ENCODE measurements at places on chromosomes 5 and 9.
A peak's percentile ranks its signal among the peaks of the same experiment; 100 is the strongest.

DNA sequence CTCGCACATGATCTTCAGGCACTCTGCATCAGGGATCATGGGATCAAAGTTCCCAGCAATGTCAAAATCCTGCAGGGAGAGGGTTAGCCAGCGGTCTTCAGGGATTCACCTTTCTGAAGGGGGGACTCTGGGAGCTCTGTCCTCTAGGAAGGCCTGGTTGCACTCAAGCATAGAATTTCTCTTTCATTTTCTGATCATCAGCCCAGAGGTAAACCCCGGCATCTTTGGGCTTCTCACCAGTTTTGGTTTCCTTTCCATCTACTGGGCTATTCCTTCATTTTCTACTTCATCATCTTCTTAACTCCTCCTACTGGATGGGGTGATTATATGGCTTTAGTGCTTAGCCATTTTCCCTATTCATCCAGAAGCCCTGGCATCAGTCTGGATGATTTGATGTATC, 4.6 kb upstream of the DND1 start:
- no peak for DNase-seq

- no peak for DNase-seq
Observed at GRCh38 chr5:163867738-163868137, 362.3 kb downstream of the MAT2B start.

DNA sequence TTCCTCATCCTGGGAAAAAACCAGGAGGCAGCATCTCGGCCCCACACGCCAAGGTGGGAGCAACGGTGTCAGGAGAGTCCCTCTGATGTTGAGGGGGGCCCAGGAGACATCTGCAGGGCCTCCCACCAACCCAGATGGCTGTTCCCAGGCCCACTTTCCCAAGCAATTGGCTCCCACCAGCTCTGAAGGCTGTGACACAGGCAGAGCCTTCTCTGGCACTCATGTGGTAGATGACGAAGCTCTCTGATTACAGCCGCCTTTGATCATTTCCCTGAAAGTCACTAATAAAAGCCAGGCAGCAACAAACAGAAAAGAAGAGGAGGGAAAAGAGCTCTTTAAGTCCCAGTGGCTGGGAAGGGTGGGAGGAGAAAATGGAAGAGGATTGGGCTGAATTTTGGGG, 226.5 kb downstream of the CDK5RAP2 start:
- no peak for DNase-seq

DNA sequence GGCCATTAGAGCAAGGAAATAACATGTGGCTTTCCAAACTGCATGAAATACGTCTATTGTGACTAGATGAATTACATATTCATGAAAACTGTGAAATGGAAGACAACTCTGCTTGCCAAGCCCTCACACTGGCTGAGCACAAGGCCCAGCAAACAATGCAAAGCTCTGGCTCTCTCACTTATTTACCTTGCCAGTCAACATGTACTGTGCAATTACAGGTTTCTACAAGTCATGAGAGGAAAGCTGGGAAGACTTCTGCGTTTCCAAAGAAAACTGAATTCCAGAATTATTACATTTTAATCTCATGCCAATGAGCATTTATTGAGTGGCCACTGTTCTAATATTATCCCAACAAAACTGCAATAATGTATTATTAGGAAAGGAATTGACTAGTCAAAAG, 12.1 kb upstream of the C5orf63 start:
- no peak for DNase-seq

DNA sequence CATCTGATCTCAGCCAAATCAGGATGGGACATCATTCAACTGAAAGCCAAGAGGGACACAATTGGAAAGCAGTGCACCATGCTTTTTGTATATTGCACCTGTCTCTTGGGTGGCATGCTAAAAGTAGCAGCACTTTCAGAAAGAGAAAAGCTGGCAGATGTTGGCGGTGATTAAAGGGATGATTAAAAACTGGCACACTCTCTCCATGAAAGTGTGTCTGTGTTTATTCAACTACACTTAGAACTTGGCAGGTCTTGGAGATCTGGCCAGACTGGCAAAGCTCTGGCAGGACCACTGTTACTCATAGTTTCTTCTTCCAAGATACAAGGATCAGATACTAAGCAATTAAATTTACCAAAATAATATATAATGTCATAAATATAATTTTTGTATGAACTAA, 112.9 kb upstream of the ELAVL2 start:
- no peak for DNase-seq

GRCh38 chr9:127971357-127972235, 9.2 kb downstream of the EEIG1 start:
- no peak for DNase-seq

DNA sequence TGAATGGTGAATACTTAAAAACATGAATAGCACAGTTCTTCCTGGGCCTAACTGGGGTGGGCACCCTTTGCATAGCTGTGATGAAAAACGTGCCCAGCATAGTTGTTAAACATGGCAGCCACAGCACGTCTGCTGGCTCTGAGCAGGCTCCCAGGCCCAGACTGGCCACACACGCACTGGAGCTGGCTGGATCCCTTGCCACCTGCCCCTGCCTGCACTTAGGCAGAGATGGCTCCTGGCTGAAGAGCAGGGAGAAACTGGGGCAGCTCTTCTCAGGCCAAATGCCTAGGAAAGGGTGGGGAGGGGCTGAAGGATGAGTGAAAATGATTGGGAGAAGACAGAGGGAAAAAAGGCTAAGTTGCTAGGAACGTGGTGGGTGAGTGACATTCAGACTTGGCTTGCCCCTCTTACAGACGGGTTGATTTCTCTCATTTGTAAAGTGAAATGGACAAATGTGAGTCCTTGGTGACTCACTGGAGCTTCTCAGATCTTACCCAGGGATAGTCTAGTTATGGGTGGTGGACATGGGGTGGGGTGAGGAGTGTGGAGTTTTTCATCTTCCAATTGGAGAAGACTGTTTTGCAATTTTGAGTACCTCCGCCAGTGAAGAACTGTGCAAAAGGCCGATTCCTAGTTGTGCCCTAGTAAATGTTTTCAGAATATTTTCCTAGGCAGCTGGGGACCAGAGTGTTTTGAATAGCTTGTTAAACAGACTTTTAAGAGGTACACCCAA, 42.4 kb downstream of the TRIO start:
- no peak for DNase-seq

DNA sequence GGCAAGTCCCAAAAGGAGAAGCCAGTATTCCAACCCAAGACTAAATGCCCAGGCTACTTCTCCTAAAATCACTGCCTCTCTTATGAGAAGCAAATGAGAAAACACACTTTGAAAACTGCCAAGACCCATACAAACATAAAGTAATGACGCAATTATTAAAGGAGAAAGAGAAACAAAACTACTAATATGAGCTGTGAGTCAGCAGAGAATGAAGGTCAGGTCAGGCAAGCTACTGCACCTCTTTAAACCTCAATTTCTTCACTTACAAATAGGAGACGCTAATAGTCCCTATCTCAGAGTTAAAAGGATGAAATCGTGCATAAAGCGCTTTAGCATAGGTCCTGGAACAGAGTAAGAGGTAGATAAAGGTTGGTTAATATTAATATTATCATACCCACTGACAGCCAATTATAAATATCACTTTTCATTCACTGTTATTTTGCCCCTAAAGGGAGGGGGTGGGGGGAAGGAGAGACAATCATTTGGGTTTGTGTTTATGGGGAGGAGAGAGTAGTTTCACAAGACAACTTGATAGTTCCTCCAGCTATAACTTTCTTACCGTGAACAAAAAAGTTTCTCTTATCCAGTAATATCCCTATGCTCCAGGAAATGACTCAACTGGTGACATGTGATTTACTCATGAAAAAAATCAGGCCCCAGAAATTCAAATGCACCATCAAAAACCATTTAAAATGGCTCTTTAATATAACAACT, 3.6 kb downstream of the PSMB7 start:
- DNase-seq: no peak

DNA sequence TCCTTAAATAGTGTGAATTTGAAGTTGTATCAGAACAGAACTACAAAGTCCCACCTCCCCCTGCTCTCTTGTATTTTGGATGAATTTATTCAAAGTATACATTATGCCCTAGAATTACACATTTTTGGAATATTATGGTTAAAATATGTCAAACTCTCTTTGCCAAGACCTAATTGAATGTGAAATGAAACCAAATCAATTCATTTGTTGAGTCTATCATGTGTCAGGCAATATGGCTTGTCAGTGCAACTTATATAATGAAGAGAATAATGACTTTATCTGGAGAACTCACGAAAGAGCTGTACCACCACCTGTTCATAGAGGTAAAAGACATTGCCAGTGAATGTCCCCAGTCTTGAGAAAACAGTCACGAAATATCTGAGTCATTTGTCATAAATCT, 106.8 kb downstream of the TUSC1 start:
- DNase-seq: no peak

- DNase-seq: no peak
Observed at GRCh38 chr5:624951-625230, 12.8 kb downstream of the CEP72 start.

DNA sequence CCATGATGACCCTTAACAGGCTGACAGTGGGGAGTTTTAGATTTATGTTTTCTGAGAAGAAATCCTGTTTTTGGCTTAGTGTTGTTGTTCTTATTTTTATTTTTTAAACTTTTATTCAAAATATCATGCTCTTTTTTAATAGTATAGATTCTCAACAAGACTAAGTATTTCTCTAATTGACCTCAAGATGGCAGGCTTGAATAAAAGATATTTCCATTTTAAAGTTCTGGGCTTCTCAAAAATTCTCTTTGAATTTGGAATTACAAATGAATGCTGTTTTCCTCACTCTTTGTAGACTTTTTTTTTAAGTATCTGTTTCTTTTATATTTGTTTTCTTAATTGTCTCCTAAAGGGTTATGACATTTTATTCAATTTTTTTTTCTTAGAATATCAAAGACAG, 50.0 kb upstream of the SH3GL2 start:
- DNase-seq: peak; percentile 33

- no peak for DNase-seq
Observed at GRCh38 chr5:132102944-132103331, 29.3 kb downstream of the CSF2 start.

DNA sequence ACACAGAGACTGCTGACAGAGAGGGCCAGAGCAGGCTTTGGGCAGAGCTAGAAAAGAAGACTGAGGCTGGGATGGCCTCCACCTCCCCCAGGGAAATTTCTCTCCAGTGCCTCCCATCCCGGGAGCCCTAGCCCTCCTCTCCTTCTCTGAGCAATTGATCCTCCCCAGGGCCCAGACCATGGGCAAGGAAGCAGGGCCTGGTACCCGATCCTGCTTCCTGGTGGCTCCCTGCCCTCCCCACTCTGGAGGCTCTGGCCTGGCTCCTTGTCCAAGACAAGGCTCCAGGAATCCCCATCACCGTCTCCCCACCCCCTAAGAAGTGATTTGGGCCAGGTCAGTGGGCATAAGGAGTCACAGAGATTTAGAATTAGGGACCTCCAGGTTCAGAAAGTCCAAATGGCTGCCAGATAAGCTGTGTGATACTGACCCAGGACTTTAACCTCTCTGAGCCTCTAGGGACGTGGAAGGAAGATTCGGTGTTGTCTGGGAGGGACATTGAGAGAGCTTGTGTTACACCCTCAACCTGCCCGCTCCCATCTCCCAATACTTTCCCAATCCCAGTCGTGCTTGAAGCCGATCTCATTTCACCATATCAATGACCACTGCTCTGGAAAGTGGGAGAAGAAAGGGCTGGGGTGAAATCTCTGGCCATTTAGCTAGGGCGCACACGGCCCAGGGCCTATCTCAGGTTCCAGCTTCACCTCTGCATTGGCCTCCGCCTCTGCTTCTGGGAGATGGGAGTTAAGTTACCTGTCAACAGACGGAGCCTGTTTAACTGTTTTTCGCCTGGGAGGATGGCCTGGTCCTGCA, 25.8 kb upstream of the KIF12 start:
- no peak for DNase-seq

DNA sequence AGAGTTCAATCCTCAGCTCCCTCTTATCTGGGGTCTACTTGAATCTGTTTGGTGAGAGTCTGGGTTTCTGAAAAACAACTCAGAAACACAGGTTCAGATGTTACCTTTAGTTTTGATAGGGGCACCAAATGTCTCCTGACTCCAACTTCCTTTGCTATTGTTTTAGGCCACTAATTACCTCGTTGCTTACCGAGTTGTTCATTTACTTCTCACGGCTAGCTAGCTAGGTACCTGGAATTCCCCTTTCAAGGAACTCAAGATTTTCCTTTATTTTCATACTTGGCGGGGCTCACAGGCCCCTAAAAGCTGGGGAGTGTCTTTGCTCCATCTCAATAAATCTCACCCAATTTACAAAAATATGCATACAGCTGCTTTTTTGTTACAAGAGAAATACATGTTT, 111.4 kb downstream of the SLC28A3 start:
- DNase-seq: no peak

GRCh38 chr5:76041863-76042262, 41.3 kb upstream of the SV2C start:
- no peak for DNase-seq

GRCh38 chr9:134172198-134173126, 8.1 kb upstream of the RNU6ATAC start:
- DNase-seq: no peak

GRCh38 chr9:16484180-16484579, 386.3 kb downstream of the BNC2 start:
- DNase-seq: no peak

GRCh38 chr5:3639175-3639574, 43.5 kb downstream of the IRX1 start:
- no peak for DNase-seq

DNA sequence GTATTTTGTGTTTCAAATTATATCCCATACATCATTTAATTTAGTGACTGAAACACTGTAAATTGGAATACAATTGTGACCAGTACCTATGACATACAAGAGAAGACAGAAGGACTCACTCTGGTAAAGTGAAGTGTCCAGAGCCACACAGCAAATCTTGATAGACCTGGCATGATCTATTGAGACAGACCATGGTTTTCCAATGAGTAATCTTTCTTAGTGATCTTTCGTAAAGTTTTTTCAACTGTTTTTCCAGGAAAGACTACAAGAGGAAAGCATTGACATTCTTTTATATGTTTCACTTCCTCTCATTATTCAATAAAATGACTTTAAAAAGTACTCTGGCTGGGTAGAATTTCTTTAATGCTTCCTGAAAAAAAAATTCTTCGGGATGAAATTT, 43.3 kb upstream of the ALDH1A1 start:
- DNase-seq: no peak

DNA sequence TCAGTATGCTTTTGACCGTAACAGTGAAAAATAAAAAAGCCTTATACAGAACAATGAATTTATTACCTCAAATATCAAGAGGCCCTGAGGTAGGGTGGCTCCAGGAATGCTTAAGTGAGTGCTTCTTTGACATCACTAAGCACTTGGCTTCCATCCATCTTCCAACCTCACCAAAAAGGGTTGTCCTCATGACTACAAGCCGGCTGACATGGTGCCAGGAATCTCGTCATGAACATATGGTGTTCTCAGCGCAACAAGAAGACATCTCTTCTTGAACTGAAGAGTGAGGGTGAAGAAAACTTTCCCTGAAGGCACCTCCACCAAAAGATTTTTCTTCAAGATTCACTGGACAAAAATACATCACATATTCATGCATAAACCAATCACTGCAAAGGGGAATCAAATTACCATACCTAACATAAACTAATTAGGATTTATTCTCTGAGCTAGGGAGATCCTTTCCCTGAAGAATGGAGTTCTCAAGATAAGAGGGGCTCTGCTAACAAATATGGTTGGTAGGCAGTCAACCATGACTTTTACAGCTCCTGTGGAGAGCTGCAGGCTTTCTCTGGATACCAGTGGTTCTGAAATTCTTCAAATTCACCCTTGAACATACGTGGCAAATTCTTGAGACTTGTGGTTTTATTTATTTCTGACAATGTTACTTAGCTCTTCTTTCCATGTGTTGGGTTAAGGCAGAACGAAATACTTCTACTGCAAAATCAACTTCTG, 49.5 kb downstream of the AGXT2 start:
- no peak for DNase-seq

GRCh38 chr5:175696139-175696854, 38.4 kb downstream of the HRH2 start:
- no peak for DNase-seq

- no peak for DNase-seq
Observed at GRCh38 chr9:112831969-112832368, 58.7 kb downstream of the SLC46A2 start.

Data from NCI-H2081 treated with DMSO at 0.1 percent for 48 hours (cell line).